ENCODE measurements at places on chromosomes 12 and 14.

DNA sequence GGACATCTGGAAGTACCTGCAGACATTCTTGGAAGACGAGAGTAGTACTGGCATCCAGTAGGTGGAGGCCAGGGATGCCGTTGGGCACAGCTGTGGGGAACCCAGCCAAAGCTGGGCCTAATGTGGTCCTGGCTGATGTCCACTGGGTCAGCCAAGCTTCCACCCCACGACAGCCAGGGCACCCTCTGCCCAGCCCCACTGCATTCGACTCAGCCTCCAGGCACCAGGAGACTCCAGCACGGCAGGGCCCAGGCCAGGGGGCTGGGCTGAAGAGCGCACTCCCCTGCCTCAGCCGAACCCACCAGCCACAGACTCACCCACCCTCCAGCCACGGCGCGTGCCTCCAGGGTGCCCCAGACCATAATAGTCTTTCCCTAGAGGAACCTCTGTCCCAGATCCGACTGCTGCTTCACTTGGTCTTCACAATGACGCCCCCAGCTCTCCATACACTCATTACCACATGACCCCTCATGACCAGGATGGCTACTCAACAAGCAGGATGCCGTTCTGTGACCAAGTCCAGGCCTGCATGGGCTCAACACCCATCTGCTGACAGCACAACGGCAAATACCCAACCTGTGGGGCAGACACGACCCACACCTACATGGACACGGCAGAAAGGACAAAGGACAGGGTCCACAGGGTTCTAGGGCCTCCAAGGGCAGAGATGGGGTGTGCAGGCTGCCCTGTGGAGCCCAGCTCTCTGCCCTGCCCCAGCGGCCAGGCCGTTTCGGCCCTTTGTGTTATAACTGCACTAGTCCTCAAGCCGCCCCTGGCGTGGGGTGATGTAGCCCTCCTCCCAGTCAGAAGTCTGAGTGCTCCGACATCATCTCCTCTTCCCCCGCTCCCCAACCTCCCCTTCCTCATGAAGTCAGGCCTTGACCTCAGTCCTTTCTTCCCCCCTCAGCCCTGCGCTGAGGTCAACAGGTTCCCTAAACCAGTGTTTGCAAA, 22.8 kb downstream of the ITPK1 start:
- no peak for DNase-seq

GRCh38 chr12:25083211-25083610, 111.7 kb downstream of the DNAI7 start:
- no peak for DNase-seq

- DNase-seq = no peak
These were observed 75.8 kb upstream of the RIN3 start for GRCh38 chr14:92437729-92438285.

GRCh38 chr12:57550641-57551549, 1.1 kb downstream of the KIF5A start:
- no peak for DNase-seq

- DNase-seq = no peak
These were observed 10.1 kb downstream of the MYRFL start for GRCh38 chr12:69835081-69835480.

- no peak for DNase-seq
These were observed 188.6 kb downstream of the EGLN3 start for GRCh38 chr14:33762161-33762851.

DNA sequence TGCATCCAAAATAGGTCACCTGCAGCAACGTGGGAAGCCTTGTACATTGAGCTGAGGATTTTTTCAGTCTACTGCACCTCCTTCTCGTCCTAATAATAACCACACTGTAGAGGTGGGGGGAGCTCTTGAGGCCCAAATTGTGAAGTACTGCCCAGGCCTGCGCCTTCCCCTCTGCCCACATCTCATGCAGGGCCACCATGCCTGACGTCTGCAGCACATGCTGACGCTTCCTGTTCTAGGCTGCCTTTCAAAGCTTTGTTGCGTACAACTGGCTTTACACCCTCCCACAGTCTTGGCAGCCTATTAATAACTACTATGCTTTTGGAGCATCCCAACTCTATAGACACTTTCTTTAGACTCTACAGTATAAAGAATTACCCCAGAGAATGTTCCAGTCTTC, 26.5 kb upstream of the TTC7B start:
- DNase-seq = no peak

GRCh38 chr12:76583301-76583700, 23.7 kb upstream of the OSBPL8 start:
- no peak for DNase-seq

- no peak for DNase-seq
These were observed 15.1 kb downstream of the NCKAP5L start for GRCh38 chr12:49813131-49813530.

- no peak for DNase-seq
These were observed 29.0 kb upstream of the CMKLR1 start for GRCh38 chr12:108368089-108368488.

GRCh38 chr12:67827820-67828383, 161.3 kb upstream of the IFNG-AS1 start:
- DNase-seq = no peak

DNA sequence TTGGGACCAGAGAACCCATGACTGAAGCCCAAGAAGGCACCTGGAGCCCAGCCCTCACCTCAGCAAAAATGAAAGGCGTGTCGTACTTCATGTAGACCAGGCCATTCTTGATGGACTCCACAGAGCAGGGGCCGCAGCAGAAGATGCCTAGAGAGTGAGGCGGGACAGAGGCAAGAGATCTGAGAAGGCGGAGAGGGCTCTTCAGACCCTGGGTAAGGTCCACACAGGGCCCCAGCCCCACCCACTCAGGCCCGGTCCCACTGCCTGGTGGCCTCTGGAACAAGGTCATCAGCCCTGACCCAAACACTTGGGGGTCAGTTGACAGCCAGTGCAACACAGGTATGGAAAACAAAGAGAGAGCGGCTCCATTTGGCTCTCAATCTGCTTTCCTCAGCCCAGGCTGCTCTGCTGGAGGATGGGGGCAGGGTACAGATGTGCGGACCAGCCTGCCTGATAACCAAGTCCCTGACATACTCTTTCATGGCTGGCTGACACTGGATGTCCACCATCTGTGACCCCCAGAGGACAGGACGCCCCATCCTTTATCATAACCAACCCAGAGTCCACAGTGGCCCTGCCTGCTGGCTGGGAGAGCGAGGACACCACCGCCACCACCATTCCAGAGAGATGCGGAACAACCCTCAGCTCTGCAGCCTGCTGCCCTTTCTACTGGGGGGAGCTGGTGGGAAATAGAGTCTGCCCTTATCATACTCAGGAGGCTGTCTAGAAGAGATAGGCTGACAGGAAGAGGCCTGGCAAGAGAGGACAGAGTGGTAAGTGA, 6.9 kb downstream of the TGM1 start:
- no peak for DNase-seq

GRCh38 chr12:114674251-114675047, 9.5 kb downstream of the TBX3 start:
- peak; percentile 27 for DNase-seq

GRCh38 chr12:72872238-72872887, 600.2 kb downstream of the TRHDE start:
- DNase-seq = no peak

DNA sequence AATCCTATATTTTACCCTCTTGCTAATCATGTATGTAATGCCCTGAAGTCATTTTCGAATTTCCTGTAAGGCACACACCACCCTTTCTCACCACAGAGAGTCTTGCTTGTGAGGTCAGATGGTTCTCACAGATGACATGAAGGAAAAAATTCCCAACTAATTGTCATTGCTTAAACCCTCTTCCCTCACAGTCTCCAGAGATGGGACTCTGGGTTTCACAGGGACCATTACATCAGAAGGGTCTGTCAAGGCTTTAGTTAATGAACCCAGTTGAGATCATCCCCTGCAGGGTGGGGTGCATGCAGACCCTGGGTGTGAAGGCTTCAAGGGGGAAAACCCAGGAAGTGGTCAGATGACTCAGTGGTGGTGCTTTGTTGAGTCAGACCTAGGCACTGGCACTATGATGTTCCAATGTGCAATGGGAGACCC, 229.6 kb downstream of the BCAT1 start:
- no peak for DNase-seq

DNA sequence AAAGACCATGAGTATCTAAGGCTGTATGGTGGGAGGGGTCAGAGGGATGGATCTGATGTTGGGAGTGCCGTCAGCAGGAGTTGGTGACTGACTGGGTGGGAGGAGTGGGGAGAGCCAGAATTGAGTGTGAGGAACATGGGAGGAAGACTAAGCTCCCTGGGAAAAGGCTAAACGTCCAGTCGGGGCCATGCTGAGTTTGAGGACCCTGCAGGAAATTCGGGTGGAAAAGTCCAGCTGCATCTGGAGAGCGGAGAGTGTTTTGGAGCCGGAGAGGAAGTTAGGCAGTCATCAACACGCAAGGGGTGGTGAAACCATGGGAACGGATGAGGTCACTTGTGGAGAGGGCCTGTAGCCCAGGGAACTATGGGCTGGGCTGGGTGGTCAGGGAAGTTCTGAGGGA, 60.9 kb downstream of the ELK3 start:
- no peak for DNase-seq

GRCh38 chr14:74549588-74549987, 56.0 kb downstream of the ISCA2 start:
- DNase-seq = no peak

DNA sequence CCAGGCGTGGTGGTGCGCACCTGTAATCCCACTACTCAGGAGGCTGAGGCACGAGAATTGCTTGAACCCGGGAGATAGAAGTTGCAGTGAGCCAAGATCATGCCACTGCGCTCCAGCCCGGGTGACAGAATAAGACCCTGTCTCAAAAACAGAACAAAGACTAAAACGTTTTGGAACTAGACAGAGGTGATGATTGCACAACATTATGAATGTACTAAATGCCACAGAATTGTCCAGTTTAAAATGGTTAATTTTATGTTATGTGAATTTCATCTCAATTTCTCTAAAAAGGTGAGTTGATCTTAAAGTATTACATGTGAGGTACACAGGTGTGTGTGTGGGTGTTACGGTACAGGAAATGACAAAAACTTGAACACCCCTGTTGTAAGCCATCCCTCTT, 16.5 kb downstream of the P2RX4 start:
- DNase-seq = no peak

DNA sequence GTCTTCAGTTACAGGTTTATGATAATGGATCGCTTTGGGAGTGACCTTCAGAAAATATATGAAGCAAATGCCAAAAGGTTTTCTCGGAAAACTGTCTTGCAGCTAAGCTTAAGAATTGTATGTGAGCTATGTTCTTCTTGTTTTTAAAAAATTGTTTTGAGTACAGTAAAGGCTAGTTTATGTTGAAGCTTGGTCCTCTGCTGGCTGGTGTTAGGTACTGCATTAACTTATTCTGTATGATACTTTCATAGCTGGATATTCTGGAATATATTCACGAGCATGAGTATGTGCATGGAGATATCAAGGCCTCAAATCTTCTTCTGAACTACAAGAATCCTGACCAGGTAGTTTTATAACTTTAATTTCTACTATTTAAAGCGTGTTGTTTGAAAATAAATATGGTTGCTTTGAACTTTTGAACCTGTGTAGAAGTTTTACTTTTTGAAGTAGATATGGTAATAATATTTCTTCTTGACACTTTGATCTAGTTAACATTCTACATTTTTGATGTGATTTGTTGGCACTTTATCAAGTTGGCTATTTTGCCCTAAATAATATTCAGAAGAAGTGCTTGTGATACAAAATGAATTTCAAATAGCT, 55.7 kb downstream of the VRK1 start:
- peak; percentile 6 for DNase-seq

- DNase-seq = no peak
These were observed 126.5 kb downstream of the NCOR2 start for GRCh38 chr12:124440841-124441381.

DNA sequence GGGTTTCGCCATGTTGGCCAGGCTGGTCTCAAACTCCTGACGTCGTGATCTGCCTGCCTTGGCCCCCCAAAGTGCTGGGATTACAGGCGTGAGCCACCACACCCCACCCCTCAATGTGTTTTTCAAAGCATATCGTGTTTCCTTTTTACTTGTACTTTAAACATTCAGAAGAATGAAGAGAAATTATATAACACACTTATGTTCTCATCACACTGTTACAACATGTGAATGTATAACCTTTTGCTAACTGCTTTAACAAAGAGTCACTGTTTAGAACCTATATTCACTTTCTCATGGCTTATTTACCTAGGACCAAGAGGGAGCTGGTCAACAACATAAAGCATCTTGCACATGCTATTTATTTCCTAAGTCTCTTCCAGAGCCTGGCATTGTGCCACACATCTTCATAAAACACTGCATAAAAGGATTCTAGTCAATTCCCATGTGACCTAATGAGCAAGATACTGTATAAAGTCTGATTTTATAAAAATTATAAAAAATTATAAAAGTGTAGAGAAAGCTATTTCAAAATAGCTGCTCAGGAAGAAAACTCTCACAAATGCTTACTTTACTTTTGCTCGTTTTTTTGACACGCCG, 16.0 kb upstream of the ACTR6 start:
- DNase-seq = no peak

- no peak for DNase-seq
These were observed 374.4 kb downstream of the DPF3 start for GRCh38 chr14:72519543-72519942.

GRCh38 chr12:80441921-80442320, 2.1 kb upstream of the PTPRQ start:
- DNase-seq = no peak

- no peak for DNase-seq
These were observed 67.0 kb downstream of the PRKCH start for GRCh38 chr14:61388173-61388975.

GRCh38 chr14:68688872-68689371, 103.9 kb downstream of the ZFP36L1 start:
- peak; percentile 45 for DNase-seq

DNA sequence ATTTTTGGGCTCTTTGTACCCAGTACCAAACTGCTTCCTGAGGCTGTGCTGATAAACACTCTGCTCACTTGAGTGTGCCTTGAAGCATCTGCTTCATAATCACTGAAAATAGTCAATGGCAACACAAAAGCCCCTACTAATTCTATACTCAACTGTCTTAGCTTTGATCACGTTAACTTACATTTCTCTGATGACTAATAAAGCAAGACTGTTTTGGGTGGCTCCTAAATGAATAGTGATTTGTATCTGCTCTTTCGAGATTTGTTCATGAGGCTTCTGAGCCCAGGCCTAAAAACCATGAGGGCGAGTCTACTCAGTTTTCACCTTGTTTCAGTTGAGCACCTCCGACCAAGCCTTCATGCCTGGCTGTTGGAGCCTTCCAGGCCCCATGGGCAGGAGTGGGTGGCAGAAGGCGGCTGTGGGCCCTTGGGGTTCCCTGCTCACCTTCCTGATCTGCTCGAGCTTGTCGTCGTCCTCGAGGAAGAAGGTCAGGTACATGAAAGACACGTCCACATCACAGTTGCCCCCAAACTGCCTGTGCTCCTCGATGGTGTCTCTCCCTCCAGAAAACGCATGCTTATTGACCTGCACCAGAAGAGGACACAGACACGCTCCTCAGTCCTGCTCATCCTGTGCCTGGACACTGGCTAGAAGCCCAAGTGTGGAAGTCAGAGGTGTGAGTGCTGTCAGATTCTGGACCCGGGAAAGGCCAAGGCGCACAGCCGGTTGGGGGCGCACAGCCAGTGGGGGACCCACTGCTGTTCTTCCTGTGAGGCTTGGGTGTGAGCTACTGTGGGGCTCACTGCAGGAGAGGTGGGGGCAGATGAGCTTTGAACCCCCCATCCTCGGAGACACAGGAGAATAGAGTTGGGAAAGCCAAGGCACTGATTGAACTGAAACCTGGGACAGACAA, 13.7 kb downstream of the SLC25A47 start:
- no peak for DNase-seq

Data from nephron progenitor cell (in vitro differentiated cells).